Stimulated activated effector memory CD8-positive, alpha-beta T cell treated with anti-CD3 and anti-CD28 coated beads, Interleukin-12 subunit alpha, Interleukin-12 subunit beta, amount 100 ng/mL, for 72 hours (primary cell): ENCODE measurements at places on chromosomes 16 and 17.

GRCh38 chr17:73770115-73770848 is 126.0 kb upstream of the SDK2 start:
- no peak for DNase-seq

DNA sequence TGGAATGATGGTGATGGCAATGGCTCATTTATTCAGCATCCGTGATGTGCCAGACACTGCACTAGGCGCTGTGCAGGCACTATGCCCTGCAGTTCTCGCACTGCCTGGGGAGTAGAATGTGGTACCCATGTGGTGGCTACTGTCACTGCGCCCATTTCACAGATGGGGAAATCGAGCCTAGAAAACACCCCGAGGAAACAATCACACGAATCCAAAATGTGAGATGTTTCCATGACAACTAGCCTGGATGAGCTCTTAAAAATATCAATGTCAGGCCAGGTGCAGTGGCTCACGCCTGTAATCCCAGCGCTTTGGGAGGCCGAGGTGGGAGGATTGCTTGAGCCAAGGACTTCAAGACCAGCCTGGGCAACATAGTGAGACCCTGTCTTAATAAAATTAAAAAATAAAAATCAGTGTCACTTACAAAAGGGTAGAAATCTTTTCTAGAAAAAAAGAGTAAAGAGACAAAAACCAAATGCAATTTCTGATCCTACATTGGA is 57.9 kb upstream of the TNRC6A start:
- no peak for DNase-seq

GRCh38 chr17:34182036-34182803 is 72.9 kb upstream of the CCL2 start:
- DNase-seq: no peak

DNA sequence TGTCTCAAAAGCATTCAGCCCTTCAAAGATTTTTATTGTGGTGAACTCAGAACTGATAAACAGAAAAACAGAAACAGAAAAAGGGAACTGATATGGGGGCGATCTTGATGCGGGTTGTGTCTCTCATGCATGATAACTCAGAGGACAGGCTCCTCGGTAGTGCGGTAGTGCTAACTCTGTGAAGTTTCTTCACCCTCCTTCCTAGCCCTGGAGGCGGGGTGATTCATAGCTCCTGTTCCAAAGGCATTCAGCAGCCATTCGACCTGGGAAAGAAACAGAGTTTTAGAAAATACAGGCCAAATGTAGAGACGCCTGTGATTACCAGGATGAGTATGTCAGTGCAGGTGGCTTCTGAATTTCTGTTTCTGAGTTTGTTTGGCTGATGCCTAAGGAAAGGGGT is 5.5 kb upstream of the MAF start:
- no peak for DNase-seq
